ENCODE measurements at places on chromosomes 6 and 20.
A peak's percentile ranks its signal among the peaks of the same experiment; 100 is the strongest.

- no peak for DNase-seq
Measured at GRCh38 chr6:80553071-80553740, 446.7 kb downstream of the BCKDHB start.

GRCh38 chr6:30541515-30542403 is 14.5 kb downstream of the GNL1 start:
- DNase-seq = peak; percentile 83

DNA sequence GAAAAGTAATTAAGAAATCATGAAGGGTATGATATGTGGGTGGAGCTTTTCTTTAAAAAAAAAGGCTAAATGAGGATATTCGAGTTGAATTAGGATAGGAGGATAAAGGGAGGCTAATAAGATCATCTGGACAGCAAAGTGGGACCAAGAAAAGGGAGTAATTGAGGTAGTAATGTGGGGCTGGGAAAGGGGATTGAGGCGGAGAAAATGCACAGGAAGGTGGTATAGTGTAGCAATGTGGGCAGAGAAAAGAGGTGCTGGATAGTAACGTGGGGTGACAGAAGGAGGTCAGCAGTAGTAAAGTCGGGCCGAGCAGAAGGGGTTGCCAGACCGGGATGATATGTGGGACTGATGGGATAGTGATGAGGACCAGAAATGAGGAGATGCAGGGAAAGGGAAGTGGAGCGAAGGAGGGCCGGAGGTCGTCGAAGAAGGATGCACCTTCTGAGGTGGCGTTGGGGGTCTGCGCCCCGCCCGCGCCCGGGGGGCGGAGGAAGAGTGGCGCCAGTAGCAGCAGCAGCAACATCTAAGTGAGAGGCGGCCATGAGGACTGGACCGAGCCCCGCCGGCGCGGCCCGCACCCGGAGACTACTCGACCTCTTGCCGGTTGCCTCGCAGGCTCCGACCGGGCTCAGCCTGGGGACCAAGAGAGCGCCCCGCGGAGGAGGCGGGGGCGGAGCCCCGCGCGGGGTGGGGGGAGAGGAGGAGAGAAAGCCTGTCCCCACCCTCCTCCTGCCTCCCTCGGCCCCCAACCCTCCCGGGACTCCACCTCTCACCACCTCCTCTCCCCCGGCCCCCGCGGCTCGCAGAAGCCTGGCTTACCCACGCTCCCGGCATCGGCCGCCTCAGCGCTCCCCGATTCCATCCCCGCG is 887 bp downstream of the GABBR1 start:
- DNase-seq = peak; percentile 60

- no peak for DNase-seq
Measured at GRCh38 chr6:122050242-122050755, 349.2 kb upstream of the HSF2 start.

- DNase-seq = no peak
Measured at GRCh38 chr6:26088344-26088743, 1.1 kb downstream of the HFE start.

DNA sequence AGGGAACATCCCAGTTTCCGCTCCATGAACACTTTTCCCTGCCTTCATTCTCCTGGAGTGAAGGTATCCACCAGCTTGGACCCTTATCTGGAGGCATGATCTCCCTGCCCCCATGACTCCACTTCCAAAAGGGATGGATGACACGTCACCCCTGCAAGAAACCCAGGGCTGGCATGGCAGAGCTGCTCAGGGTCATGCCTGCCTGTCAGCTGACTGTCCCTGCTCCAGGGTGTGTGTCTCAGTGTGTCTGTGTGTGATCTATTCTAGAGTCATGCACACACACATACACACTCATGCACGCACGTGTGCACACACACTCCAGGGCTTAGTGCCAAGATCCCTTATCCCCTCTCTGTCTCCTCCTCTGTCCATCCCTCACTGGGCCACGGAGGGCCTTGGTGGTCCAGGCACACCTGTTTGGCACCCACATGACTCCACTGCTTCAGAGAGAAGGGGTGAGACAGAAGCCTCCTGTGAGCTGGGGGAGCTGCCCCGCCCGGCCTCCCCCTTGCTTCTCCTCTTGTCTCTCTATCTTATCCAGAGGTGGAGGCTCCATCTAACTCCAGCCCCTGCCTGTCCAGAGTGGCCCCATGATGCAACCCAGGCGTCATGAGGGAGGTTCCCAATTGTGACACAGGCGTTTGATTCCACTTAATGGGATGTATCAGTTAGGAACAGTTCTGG is 290.9 kb downstream of the CDC5L start:
- DNase-seq = no peak

DNA sequence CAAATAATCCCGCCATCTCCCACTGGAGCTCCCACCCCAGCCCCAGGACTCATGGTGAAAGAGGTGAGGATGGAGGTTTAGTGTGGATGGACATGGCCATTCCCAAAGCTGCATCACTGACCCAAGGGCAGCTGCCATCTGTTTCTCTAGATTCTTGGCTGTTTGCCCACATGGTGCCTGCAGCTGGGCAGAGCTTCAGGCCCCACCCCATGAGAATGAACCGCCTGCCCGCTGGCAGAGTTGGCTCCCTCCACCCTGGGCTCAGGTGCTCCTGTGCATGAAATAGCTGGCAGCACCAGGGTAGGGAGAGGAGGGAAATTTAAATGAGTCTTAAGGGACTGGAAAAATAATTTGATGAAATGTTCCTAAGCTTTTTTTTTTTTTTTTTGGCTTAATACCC is 17.4 kb downstream of the SCML4 start:
- DNase-seq = no peak
